Upper lobe of left lung (tissue), 6 donors: ENCODE measurements at places on chromosomes 5 and 9. TPM values are rescaled to one million over a fixed set of nuclear protein-coding genes. Genes with fewer than 3 reads are reported as not detected.

- no peak for DNase-seq
Measured at GRCh38 chr9:105046907-105047741, 119.2 kb upstream of the ABCA1 start.

GRCh38 chr5:176529741-176530141 is 7.5 kb downstream of the RNF44 start:
- peak; percentile 49 for DNase-seq

BTNL8 gene
- total RNA-seq = 9.8 TPM

SPATA31C1 gene
- not detected for total RNA-seq

TMEM267 gene
- 27.2 TPM for total RNA-seq

SET gene
- total RNA-seq = 90.3 TPM
